Effector memory CD4-positive, alpha-beta T cell (primary cell): ENCODE measurements at places on chromosomes 7 and 10.

- no peak for DNase-seq
Measured at GRCh38 chr10:119233821-119234220, 26.4 kb downstream of the GRK5 start.

- DNase-seq = no peak
Measured at GRCh38 chr7:46606761-46607160, 685.7 kb upstream of the IGFBP3 start.

- DNase-seq = no peak
Measured at GRCh38 chr10:97428572-97428981, 2.6 kb downstream of the PGAM1 start.

DNA sequence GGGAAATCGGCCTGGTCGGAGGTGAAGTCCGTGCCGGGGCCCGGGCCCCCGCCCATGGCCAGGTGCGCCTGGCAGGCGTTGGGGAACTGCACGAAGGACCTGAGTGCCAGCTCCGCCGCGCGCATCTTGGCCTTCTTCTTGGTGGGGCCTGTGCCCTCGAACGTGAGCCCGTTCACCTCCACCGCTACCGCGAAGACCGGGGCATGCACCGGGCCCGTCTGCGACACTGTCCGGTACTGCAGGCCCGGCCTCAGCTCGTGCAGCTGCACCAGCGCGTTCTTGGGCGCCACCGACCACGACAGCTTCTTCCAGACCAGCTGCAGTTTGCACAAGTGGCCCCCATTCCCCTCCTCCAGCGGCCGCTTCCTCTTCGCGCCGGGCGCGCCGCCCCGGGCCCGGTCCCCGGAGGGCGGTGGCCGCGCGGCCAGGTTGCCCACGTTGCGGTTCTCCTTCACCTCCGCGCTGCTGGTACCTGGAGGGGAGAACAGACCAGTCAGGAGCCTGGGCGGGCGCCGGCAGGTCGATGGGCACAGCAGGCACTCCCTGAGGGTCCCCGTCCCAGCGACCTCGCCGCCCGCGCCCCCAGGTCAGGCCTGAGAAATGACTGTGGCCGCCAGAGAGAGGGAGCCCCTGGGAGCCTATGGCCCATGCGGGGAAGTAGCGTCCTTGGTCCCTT is 307.4 kb downstream of the WDR37 start:
- no peak for DNase-seq

DNA sequence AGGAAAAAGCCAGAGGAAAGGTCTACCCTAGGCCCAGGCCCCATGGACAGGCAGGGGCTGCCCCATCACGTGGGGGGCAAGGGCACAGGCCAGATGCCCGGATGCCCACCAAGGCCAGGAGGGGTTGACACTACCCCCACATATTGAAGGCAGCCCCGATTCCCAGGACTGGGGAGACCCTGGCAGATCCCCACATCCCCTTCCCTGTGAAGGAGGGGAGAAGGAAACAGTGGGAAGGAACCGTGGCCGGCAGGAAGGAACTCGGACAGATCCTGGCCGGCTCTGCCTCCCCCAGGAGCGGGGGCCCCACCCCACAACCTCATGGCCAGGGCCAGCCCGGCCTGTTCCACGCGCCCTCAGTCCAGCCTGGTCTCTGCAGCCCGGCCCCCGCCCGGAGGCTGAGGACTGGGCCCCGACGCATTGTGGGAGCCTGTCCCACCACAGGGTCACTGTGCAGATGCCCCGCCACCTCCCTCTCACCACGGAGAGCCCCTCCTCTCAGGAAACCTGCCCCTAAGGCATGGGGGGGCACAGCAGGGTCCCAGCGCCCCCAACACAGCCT is 41.3 kb downstream of the PAPOLB start:
- DNase-seq = no peak

- no peak for DNase-seq
Measured at GRCh38 chr10:5871596-5871995, 18.1 kb downstream of the ANKRD16 start.

DNA sequence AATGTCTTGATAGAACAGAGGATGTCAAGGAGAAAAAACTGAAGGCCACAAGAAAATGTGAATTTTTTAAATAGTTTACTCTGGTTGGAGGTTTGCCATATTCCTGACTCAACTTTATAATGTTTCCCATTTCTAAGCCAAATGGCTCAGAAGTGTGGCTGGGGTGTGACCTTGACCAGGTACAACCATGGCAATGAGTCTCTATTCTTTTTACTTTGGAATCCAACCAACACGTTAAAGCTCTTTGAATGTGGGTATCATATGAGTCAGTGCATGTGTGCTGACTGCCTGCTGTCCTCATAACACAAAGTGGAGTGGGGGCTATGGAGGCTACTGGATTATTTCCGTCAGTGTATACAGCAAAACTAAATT is 33.5 kb upstream of the DLD start:
- no peak for DNase-seq

- DNase-seq = no peak
Measured at GRCh38 chr10:34758447-34758996, 56.6 kb downstream of the PARD3 start.

GRCh38 chr10:31949266-31949665 is 20.6 kb upstream of the ARHGAP12 start:
- no peak for DNase-seq

GRCh38 chr10:69097729-69098128 is 9.8 kb downstream of the SRGN start:
- no peak for DNase-seq

DNA sequence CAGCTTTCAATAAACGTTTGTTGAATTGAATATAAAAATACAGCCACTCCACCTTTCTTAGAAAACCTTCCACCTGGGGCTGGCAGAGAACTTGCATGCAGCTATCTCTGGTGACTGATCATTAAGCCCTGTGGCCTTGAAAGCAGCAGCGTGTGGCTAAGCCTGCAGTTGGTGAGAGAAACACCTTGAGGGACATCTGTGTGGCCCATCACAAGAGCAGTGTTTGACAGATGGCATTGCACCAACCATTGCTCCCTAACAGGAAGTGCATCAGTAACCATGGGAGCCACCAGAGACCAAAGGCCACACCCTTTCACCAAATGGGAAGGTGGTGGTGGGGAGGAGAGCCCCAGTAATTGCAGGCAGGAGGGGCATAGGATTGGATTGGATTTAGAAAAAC is 22.4 kb downstream of the RHOBTB1 start:
- DNase-seq = no peak

DNA sequence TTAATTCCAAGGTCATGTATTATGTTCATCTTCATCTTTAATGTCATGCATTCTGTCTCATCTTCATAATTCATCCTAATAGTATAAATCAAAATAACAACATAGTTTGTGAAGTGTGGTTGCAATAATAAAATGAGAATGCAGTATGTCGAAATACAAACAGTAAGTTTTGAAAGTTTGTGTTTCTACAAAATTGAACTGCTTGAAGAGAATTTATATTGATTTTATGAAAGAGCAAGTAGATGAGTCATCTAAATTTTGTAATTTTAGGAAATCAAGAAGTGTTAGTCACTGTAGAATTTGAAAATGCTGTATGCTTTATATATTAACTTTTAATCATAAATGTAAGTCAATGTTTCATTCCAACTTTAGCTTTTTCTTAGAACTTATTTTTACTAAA is 190.5 kb upstream of the PPP1R3A start:
- no peak for DNase-seq

DNA sequence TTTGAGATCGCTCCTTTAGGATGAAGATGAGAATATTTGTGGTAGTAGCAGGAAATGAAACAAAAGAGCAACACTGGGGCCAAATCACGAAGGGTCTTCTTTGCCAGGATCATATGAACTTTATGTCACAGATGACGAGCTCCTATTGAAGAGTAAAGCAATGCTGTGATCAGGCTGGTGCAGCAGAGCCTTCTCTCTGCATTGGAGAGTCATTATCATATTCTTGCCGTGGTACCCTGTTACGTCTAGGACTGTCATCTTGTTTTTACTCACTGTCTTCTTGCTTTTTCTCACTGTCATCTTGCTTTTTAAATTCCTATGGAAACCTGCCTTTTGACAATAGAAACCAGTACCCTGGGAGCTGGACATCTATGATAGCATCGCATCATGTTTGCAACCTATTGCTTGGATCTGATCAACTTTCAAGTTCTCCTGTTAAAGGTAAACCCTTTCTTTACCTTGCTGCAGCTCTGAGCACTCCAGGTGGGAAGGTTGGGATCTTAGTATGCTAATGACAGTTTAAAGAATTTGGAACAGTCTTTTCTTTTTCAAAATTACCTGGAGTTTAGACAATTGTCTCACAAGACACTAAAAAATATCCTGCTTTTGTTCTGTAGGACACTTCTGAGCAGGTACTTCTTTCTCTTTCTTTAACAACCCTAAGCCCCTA is 27.9 kb upstream of the CACNA2D1 start:
- DNase-seq = no peak

- DNase-seq = no peak
Measured at GRCh38 chr7:53771701-53772100, 736.3 kb downstream of the POM121L12 start.

DNA sequence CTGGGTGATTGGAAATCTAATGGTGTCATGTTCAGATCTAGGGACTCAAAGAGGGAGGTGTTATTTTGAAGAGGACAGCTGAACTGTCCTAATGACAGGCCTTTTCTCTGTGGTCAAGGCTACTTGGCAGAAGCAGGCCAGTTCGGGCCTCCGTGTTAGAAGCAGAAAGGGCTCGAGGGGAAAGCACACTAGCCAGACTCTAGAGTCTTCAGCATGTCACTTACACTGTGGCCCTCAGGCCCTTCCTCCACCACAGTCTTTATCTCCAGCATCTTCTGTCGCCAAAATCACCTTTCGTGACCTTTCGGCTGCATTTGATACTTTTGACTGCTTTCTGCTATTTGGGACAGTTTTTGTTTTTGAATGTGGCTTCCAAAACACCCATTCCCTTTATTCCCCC is 123.3 kb downstream of the CNNM2 start:
- DNase-seq = no peak

GRCh38 chr10:68333058-68333395 is 299 bp upstream of the PBLD start:
- no peak for DNase-seq

DNA sequence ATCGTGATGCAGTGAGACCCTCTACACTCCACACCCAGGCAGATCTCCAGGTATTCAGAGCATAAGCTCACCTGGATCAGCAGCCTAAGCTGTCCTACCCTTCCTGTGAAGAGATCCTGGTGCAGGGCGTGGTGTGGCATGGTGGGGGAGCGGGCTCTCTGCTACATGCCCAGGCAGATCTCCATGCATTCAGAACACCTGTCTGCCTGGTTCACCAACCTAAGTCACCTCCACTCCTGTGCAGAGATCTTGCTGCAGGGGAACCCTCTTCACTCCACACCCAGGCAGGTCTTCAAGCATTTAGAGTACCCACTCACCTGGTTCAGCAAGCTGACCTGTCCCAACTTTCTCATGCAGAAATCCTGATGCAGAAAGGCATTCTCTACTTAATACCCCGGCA is 394.4 kb upstream of the SEMA3A start:
- no peak for DNase-seq

DNA sequence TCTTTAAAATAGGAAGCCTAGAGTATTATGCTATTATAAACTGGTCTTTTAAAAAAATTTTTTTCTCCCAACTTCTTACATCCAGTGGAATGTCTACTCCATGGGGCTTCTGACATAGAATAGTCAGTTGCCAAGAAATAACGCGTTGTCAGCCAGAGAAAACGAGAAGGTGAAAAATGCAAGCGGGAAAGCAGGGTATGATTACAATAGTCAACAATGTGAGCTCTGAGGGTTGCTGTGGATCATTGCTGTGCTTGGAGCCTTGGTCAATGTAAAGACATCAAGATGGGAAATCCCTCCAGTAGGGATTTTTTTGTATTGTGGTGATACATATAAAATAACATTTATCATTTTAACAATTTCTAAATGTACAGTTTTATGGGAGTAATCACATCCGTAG is 27.6 kb upstream of the PLPP4 start:
- no peak for DNase-seq

- DNase-seq = no peak
Measured at GRCh38 chr7:158027646-158028045, 560.0 kb downstream of the PTPRN2 start.

GRCh38 chr10:126907423-126907970 is 2.3 kb downstream of the DOCK1 start:
- DNase-seq = no peak

- no peak for DNase-seq
Measured at GRCh38 chr10:12241810-12242529, 46.0 kb downstream of the CDC123 start.

- no peak for DNase-seq
Measured at GRCh38 chr10:125533866-125534265, 149.1 kb downstream of the TEX36 start.

DNA sequence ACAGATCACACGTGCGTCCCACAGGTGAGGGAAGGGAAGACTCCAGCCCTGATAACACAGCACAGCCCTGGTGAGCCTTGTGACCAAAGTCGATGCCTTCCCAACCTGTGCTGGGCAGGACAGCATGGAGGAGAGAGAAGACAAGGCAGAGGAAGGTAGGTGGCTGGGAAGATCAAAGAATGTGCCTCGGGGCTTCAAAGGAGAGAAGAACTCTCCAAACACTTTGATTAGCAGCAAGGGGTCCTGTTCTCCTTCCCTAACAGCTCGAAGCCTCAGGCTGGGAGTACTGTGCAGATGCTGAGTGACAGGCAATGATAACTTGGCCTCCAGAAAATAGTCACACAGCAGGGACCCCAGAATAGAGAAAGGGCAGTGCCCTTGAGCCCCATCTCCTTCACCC is 288.5 kb downstream of the TCERG1L start:
- no peak for DNase-seq

- DNase-seq = no peak
Measured at GRCh38 chr7:151380199-151381097, 29.4 kb downstream of the WDR86 start.

DNA sequence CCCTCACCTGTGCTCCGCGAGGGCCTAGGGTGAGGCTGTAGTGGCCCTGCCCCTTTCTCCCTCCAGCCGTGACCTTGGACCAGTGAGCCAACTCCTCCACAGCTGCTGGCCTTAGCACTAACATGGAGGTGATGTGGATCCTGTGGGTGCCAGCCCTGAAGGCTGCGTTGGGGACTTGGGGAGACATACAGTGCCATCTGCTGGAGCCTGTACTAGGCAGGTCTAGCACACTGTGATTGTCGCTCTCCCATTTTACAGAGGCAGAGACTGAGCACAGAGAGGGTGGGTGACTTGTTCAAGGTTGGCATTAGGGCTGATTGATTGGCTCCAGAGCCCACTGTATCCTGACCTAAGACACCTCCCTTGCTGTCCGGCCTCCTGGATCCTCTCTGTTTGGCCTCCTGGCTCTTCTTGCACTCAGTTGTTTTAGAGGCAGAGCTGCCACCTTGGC is 37.6 kb downstream of the PRF1 start:
- DNase-seq = no peak

DNA sequence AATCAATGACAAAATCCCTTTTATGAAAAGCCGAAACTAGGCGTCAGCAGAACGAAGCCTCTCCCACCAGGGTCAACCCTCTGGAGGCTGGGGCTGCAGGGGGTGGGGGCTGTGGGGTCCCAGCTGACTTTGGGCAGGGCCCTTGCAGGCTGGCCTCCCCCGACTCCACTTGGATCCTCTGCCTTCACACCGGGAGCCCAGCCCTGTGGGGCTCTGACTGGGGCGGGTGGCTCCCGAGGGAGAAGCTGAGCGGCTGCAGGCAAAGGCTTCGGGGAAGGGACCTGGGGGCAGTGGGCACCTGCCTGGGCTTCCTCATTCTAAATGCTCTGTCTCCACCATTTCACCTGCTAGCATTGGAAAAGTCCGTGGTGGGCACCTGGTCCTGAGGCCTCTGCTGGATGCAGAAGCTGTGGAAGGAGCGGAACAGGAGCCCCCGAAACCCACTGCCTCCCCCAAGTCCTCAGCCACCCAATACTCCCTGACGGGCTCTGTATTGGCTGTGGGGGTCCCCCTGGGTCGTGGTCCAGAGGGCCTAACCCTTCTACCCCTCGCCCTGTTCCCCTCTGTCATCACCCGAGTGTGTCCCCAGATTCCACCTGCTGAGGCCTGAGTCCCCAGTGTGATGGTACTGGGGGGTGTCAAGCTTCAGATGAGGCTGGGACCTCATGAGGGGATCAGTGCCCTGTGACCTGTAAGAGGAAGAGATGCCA is 108.6 kb downstream of the DNAJB6 start:
- no peak for DNase-seq
